ENCODE measurements at places on chromosomes 6 and 20.

GRCh38 chr6:20688710-20689500 lies 154.6 kb downstream of the CDKAL1 start:
- DNase-seq: no peak

GRCh38 chr6:135449246-135449645 lies 48.3 kb downstream of the AHI1 start:
- DNase-seq: no peak

- DNase-seq: no peak
Measured at GRCh38 chr20:38214256-38215193, 46.0 kb downstream of the KIAA1755 start.

GRCh38 chr6:46291275-46291633 lies 120.5 kb upstream of the ENPP5 start:
- no peak for DNase-seq

DNA sequence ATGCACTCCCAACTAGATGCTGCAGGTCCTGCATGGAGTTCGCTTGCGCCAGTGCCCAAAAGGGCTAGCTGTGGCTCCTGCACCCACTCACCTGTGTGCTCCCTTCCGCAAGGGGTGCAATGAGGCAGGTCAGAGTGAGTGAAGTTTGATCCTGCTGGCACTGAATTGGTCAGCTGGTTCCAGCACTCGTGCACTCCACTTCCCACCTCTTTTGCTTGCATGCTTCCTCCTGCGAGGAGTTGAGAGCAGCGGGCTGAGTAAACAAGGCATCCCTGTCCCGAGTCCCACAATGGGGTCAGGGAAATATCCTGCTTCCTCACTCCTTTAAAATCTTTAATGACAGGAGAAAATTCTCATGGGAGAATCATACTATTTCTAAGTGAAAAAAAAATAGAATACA lies 86.2 kb downstream of the LCA5 start:
- no peak for DNase-seq

- DNase-seq: no peak
Measured at GRCh38 chr6:152112491-152113261, 305.2 kb downstream of the ESR1 start.

DNA sequence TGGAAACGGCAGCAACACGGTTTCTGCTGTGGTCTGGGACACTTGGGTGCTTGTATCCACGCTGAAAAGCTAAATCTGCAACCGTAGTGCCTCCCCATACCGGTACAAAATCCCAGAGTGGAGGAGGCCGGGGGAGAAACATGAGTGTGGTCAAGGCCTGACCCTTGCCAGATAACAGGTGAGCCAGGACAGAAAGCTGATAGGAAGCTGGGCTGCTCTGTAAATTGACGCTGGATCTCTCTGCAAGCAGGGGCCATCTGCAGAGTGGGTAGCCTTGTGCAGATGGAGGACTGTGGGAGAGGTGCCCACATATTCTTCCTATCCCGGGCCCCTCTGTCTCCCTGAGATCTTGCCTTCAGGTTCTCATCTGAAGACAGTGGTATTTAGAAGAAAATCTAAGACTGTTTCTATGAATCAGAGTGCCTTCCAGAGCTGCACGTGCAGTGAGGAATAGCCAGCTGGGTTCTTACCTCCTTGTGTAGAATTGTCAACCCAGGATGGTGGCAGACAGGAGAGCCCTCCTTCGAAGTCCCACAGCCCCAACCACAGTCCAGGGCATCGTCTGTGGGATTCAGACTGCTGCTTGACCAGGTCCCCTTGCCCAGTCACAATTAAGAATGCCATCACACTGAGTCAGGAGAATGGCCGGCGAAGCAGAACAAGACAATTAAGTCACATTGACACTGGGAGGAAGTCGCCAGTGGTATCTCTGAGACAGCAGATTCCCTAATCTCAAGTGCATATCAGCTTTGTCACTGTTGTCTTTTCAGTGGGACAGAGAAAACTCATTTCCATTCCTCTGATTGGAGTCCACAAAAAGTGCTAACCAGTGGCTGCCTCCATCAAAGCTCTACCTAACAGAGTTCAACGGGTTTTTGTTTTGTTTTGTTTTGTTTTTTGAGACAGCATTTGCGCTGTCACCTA lies 100.0 kb upstream of the RIPOR2 start:
- DNase-seq: peak; percentile 31

DNA sequence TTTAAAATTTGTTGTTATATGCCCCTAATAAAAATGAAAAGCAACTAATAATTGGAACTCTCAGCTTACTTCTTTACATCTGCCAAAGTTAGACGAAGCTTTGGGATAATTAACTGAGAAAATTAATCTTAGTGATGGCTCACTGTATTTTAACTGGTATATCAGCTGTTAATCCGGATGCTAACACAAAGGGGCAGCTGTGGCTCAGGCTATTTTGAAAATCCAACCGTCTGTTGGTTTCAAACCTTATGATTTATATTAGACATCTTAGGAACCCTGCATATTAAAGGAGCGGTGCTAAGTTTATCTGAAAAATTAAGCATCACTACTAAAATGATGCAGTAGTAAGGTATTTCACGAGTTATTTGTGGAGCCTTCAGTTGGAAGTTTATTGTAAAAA lies 96.6 kb downstream of the AKAP7 start:
- DNase-seq: no peak

DNA sequence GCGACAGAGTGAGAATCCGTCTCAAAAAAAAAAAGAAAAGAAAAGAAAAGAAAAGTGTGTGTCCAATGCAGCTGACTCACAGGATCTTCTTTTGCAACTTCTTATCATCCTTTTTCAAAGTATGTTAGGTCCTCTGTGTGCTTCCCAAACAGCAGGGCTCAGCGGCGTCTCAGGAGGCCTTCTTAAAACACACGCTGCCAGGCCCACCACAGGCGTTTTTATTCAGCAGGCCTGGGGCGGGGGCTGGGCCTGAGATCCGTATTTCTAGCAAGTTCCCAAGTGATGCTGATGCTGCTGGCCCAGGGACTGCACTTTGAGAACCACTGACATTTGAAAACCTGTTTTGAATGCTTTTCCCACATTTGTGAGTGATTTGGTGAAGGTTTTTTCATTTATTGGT lies 57.1 kb downstream of the PSMG4 start:
- no peak for DNase-seq

GRCh38 chr20:39111359-39112177 lies 149.4 kb downstream of the DHX35 start:
- DNase-seq: no peak

DNA sequence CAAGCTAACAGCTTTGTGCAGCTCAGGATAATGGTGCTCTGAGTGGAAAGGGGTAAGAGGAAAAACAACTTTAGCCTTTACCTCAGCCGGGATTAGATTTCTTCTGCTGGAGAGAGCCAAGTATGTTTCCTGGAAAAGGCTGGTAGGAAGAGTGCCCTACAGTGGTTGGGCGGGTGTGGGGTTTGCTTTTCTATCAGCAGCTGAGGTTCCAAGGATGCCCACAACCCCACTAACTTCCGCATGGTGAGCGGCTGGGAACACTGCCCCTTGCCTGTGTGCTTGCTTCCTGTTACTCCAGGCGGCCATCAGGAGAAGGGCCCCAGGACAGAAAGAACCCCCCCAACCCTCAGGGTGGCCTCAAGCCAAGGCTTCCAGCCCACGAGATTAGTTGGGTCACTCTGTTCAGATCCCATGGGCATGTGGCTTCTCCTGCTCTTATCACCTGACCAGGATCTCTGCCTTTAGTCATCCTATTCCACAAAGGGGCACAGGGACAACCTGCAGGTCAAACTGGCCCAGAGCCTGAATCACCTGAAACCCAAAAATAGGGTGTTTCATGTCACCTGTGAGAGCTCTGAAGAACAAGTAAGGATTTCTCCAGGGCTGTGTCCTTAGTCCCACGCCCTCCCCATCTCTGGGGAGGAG lies 10.5 kb downstream of the MRPS18A start:
- DNase-seq: no peak

DNA sequence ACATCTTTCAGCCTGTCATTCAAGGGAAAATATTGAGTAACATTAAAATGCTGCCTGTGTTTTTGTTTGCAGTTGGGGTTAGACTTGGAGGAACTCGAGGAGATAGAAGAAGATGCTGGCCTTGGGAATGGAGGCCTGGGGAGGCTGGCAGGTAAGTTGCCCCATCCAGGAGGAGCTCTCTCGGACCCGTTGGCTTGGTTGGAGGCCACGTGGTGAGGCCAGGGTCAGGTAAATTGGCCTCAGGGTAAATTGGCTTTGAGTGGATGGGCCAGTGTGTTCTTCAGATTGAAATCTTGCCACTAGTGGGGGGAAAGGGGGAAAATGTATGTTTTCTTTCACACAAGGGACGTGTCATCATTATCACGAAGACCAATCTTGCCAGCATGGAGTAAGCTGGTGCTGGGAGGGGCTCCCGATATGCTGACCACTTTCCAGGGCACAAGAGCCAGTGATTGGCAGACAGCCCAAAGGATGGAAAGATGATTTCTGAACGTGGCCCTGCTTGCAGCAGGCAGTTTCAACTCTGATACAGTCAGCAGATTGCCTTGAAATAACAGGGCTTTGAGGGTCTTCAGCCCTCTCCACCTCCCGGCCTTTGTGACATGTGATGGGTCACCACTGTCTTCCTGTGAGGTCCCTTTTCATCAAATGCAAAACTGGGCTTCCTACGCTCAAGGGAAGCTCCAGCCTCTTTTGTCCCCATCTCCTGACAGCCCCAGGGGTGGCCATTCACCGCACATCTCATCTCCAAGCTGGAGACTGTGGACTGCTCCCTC lies 21.4 kb downstream of the PYGB start:
- no peak for DNase-seq

DNA sequence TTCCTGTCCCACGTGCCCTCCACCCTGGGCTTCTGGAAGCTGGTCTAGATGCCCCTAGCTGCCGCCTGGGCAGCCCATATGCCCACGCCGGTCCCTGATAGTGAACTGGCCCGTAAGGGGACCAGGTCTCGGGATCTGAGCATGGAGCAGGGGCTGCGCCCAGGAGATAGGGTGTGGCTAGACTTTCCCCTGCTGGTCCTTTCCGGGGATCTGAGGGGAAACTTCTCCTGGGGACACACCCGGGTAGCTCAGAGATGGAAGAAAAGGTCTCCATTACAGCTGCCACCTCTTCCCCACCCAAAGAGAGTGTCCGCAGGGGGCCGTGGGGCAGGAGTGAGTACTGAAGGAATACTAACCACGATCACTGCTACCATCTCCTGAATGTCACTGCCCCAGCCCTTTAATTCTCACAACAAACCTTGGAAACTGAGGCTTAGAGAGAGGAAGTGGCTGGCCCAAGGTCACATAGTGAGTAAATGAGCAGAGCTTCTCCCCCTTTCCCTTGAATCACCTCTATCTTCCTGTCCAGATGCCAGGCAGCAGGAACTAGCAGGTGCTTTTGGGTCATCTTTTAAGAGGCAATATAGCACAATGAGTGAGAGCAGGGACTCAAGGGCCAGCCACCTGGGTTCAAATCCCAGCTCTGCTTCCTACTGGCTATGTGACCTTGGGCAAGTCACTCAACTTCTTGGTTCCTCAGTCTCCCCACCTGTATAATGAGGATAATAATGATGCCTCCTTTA lies 11.8 kb upstream of the CCN5 start:
- no peak for DNase-seq

DNA sequence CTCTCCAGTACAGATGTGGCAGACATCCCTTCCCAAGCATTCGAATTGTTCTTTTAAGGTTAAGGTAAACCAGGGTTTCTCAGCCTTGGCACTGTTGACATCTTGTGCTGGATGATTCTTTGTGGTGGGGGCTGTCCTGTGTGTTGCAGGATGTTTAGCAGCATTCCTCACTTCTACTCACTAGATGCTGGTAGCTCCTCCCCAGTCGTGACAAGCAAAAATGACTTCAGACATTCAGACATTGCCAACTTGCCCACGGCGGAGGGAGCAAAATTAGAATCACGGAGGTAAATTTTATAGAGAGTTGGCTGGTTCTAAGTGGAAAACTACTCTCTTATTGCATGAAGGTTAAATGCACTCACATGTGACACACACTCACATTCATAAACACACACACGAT lies 188.7 kb downstream of the GMPR start:
- DNase-seq: no peak

- DNase-seq: no peak
Measured at GRCh38 chr20:40535816-40536215, 153.2 kb downstream of the MAFB start.

DNA sequence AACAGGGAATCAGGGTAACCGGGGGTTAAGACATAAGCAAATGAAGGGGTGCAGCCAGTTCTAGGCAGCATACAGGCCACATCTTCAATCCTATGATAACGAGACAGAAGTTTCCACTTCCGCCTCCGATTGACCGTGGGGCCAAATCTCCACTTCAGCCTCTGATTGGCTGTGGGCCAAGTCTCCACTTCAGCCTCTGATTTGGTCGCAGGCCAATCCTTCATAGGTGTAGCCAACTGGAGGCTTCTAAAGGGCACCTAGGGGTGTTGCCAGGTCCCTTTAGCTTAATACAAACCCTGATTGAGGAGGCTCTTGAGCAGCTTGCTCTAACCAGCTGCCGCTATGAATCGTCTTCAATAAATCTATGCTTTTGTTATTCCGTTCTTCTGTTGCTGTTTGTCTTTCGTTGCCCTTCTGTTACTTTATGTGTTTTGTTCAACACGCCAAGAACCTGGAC lies 2.1 kb upstream of the ERGIC3 start:
- no peak for DNase-seq

- no peak for DNase-seq
Measured at GRCh38 chr20:22303523-22303922, 280.8 kb downstream of the FOXA2 start.

DNA sequence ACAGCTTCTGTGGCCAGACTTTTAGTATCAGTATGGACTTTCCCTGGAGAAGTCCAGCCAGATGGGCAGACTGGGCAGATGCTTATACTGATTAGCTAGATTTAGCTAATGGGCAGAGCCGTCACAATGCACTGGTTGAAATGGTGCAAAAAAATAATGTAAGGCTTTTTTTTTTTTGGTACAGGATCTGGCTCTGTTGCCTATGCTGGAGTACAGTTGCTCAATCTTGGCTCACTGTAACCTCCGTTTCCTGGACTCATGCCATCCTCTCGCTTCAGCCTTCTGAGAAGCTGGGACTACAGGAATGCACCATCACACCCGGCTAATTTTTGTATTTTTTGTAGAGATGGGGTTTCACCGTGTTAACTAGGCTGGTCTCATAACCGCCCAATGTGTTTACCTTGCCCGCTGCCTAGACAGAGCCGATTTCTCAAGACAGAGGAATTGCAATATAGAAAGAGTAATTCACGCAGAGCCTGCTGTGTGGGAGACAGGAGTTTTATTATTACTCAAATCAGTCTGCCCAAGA lies 16.4 kb upstream of the KIFC1 start:
- no peak for DNase-seq

GRCh38 chr20:63611646-63612045 lies 15.3 kb downstream of the GMEB2 start:
- no peak for DNase-seq

DNA sequence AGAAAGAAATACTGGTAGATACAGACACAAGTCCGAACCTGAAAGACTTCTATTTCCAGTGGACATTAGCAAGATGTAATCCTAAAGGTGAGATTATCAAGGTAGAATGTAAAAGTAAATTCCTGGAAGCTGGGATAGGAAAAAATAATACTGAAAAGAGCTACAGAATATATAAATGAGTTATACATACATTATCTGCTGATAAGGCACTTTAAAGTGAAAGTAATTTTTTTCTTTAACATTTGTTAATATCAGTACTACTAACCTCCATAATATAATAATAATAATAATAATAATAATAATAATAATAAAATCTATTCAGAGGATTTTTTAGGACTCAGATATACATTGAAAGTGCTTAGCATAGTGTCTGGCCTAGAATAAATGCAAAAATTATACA lies 102.5 kb downstream of the RFX6 start:
- DNase-seq: no peak
